HS-27A (cell line): ENCODE measurements at places on chromosomes 3 and 15.

DNA sequence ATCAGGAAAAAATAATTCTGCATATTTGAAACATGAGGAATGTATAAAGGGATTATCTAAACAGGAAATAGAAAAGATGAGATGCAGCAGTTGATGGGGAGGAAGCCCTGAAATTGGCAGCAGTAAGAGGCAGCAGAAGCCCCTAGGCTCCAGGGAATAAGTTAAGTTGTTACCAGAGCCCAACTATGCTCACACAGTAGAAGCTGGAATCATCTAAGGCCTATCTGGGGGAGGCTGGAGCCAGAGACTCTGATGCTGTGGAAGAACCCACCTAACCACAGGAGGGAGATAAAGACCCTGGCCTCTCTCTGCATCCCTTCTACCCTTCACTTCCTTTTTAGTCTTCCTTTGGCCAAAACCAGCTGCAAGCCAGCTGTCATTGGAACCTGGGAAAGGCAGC is 519.7 kb downstream of the DIPK2A start:
- no peak for DNase-seq

GRCh38 chr3:100665230-100665629 is 44.1 kb upstream of the TFG start:
- no peak for DNase-seq

- no peak for DNase-seq
Measured at GRCh38 chr3:131356006-131356595, 25.5 kb upstream of the NUDT16 start.

DNA sequence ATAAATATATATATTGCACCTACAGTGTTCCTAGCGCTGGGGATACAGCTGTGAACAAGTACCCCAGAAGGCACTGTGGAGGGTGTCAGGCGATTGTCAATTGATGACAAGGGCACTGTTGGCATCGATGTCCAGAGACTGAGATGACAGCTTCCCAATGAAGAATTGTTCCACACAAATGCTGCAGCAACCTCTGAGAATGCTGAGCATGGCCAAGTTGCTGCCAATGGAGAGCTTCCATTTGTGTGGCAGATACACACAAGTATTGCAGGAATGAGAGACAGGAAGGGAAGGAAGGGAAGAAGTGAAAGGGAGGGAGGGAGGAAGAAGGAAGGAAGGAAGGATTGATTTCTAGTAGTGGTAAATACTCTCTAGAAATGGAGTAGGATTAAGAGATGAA is 21.9 kb downstream of the LRTM1 start:
- no peak for DNase-seq

- no peak for DNase-seq
Measured at GRCh38 chr3:52361898-52362297, 45.8 kb downstream of the DNAH1 start.

- no peak for DNase-seq
Measured at GRCh38 chr3:112002096-112002971, 3.6 kb downstream of the TAGLN3 start.

- no peak for DNase-seq
Measured at GRCh38 chr3:46386205-46386604, 15.5 kb downstream of the CCR5 start.

- DNase-seq = peak; percentile 72
Measured at GRCh38 chr3:116770815-116771450, 61.4 kb downstream of the TUSC7 start.
